Aorta (tissue), 5 donors: ENCODE measurements at places on chromosomes 3 and 15. TPM values are rescaled to one million over a fixed set of nuclear protein-coding genes. Genes with fewer than 3 reads are reported as not detected.

DNAH12 gene
- total RNA-seq, result 0.10 TPM

GRCh38 chr15:55195996-55196395, 745 bp downstream of the RSL24D1 start:
- no peak for DNase-seq

- no peak for DNase-seq
Measured at GRCh38 chr3:118754406-118755252, 280.0 kb downstream of the IGSF11 start.

GRCh38 chr15:93042691-93043378, 46.2 kb downstream of the RGMA start:
- peak; percentile 33 for DNase-seq

DNA sequence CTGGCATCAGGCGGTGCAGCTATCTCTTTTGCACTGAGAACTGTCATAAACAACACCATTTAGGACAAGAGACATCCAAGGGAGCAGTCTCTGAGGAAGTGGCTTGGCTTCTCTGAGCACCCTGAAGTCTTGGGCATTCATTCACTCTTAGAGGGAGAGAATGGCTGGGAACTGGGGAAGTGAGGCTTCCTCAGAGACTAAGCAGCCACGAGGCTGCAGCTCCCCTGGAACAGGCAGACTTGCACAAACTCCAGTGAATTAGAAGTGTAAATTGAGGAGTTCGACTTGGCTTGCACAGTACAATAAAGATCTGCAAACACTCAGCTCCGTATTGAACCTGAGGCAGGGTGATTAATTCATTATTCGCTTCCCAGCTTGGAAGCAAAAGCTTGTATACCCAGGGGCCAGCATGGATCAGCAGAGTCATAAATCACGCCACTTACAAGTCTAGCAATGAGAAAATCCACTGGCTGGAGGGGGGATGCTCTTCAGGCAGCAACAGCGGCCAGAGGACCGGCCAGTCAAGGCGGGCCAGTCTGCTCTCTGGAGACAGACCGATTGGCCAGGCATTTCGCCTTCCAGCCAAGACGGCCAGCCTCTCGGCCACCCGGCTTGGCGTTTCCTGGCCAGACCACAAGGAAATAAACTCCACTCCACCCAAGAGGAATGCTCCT, 118.8 kb upstream of the ADPGK start:
- DNase-seq, result peak; percentile 91

- DNase-seq, result no peak
Measured at GRCh38 chr3:57872606-57873005, 116.5 kb downstream of the SLMAP start.
